ENCODE measurements at places on chromosomes 6 and 20. TPM values are rescaled to one million over a fixed set of nuclear protein-coding genes. Genes with fewer than 3 reads are reported as not detected.

DSP gene
- under 0.01 TPM for total RNA-seq

KCNK5 gene
- total RNA-seq: under 0.01 TPM

SLC17A1 gene
- total RNA-seq: not detected

SMLR1 gene
- total RNA-seq: not detected

SPINT3 gene
- total RNA-seq: not detected

PSORS1C2 gene
- total RNA-seq: not detected

ZBTB46 gene
- 4.5 TPM for total RNA-seq

RAB23 gene
- 68.0 TPM for total RNA-seq

MOG gene
- total RNA-seq: not detected

SLC12A5 gene
- 0.50 TPM for total RNA-seq

EDN3 gene
- not detected for total RNA-seq

FUCA2 gene
- total RNA-seq: 60.8 TPM

CCDC170 gene
- 0.77 TPM for total RNA-seq

KIF25 gene
- 0.26 TPM for total RNA-seq

PRL gene
- total RNA-seq: not detected

CCM2L gene
- total RNA-seq: not detected

PHIP gene
- total RNA-seq: 26.1 TPM

TCP1 gene
- 231 TPM for total RNA-seq

MDN1 gene
- 20.3 TPM for total RNA-seq

CCNC gene
- 57.0 TPM for total RNA-seq

METTL24 gene
- 2.6 TPM for total RNA-seq

DSE gene
- 106 TPM for total RNA-seq

TMEM217 gene
- 4.0 TPM for total RNA-seq

Measured in fibroblast of lung (primary cell).